ENCODE measurements at places on chromosomes 16 and 17. TPM values are rescaled to one million over a fixed set of nuclear protein-coding genes. Genes with fewer than 3 reads are reported as not detected.
A peak's percentile ranks its signal among the peaks of the same experiment; 100 is the strongest.

DNA sequence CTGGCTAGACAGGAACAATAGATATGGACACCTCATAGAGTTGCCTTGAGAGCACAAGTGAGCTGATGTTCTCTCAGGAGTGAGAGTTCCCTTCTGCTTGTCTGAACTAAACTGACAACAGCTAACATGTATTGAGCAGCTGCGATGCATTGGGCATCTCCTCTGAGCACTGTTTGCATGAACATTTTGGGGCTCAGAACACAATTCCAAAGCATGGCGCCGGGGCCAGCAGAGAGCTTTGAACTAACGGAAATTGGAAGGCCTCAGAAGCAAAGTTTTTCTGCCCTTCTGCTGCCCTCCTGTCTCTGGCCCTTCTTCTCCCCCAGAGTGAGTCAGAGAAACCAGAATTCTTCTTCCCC lies 38.1 kb downstream of the TRPV2 start:
- DNase-seq, result no peak
- no peaks in the 10 kb centered on the region for H3K4me1 ChIP-seq

DNA sequence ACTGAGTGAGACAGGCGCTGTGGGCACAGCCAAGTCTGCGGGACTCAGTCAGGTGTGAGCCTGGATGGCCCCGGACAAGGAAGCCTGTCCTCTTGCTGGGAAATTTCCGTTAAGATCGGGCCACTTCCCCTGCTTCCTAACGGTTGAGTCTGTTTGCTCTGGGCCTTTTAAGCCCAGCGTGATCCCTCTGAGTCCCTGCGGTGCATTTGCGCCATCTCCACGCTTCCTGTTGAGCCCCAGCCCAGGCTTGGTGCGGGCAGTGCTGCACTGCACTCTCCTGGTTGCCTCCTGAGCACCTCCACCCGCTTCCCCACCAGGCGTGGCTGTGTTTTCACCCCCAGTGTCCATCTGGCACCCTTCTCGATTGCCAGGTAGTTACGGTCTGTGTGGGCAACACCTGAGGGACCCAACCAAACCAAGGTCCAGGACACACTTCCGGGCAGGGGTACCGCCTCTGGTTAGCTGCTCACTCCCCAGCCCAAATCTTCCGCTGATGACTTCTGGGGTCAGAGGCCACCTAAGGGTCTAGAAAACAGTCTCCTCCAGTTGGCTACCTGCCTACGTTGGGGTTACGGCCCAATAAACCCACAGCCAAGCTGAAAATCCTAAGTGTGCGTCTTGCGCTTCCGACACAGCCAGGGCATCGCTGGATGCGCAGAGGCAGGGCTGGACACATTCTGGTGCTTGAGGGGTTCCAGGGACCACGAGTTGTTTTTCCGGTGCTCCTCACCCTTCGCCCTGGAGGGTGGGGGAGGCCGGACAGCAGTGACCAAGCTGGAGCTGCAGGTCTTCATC lies 1.4 kb upstream of the SLC25A10 start:
- no peak overlapping the region for H3K27ac ChIP-seq
- peak; percentile 33 for DNase-seq
- no peaks in the 10 kb centered on the region for H3K27me3 ChIP-seq
- H3K36me3 ChIP-seq, result no peaks in the 10 kb centered on the region
- H3K4me3 ChIP-seq, result no peak overlapping the region

DNA sequence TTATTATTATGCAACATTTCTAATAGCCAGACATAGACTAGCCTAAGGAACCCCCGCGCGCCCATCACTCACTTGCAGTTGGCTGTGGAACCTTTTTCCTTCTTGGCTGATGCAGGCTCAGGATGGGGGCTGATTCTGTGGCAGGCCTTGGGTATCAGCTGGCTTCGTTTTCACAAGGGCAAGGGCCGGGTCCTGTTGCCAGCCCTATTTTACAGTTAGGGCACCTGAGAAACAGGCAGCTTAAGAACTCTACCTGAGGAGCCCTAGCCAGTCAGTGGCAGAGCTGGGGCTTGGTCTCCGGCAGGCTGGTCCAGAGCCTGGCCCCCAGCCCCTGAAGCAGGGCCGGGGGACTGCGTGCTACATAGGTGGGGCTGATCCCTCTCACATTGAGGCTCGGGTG lies 28.7 kb downstream of the ADGRG5 start:
- H3K27ac ChIP-seq, result no peak overlapping the region
- DNase-seq, result no peak
- no peaks in the 10 kb centered on the region for H3K36me3 ChIP-seq
- H3K27me3 ChIP-seq, result no peaks in the 10 kb centered on the region
- H3K4me1 ChIP-seq, result no peaks in the 10 kb centered on the region
- H3K4me3 ChIP-seq, result no peak overlapping the region

DNA sequence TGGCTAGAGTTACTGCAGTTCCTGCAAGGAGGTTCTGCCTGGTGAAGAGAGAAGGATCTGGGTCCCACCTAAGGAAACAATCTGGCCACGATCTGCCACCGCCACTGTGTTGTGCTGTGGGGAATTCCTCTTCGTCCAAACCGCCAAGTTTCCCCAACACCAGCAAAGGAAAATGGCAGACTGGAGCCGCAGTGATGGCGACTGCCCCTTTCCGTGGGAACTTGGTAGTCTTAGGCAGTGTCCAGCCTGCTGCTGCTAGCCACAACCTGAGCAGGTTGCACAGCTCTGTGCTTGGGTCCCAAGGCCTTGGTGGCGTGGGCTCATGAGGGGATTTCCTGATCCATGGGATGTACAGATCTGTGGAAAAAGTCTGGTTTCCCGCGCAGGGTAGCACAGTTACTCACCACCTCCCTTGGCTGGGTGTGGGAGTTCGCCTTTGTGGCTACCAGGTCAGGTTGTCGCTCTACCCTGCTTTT lies 28.6 kb downstream of the NFATC3 start:
- no peak for DNase-seq
- H3K27ac ChIP-seq, result no peak overlapping the region
- H3K36me3 ChIP-seq, result no peaks in the 10 kb centered on the region
- H3K27me3 ChIP-seq, result no peaks in the 10 kb centered on the region

DNA sequence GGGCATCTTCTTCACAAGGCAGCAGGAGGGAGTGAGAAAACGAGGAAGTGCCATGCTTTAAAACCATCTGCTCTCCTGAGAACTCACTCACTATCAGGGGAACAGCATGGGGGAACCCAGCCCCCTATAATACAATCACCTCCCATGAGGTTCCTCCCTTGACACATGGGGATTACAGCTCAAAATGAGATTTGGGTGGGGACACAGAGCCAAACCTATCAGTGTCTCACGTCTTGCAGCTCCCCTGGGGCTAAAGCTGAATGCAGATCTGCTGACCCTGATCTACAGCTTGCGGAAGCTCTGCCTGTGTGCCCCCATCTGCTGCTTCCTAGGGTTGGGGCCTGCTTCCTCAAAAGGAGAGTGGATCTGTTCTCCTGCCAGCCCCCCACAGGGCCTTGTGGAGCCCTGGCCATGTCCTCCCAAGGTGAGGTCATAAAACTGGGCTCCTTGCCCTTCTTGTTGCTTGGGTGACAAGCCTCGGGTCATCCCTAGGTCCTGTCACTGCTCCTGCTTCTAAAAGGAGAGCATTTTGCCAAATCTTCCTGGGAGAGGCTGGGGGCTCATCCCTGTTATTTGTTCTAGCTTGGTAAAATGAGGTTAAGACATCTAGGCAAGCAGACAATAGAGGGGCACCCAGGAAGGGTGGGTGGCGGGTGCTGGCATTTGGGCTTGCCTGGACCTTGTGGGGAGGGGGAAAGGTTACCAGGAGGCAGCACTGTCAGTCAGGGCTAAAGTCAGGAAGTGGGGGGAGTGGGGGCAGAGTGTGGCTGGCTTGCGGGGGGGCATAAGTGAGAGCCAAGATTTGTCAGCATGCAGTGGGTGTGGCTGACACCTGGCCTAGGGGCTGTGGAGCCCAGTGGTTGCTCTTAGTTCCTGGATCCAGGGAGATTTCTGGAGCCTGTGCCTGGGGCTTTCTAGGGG lies 16.0 kb downstream of the KRT33A start:
- H3K27me3 ChIP-seq, result no peaks in the 10 kb centered on the region
- no peak overlapping the region for H3K4me3 ChIP-seq
- no peaks in the 10 kb centered on the region for H3K4me1 ChIP-seq
- no peaks in the 10 kb centered on the region for H3K36me3 ChIP-seq
- no peak overlapping the region for H3K27ac ChIP-seq
- no peak for DNase-seq

- no peaks in the 10 kb centered on the region for H3K27me3 ChIP-seq
- DNase-seq, result no peak
- no peak overlapping the region for H3K4me3 ChIP-seq
- H3K36me3 ChIP-seq, result no peaks in the 10 kb centered on the region
- no peaks in the 10 kb centered on the region for H3K4me1 ChIP-seq
- H3K27ac ChIP-seq, result no peak overlapping the region
Measured at GRCh38 chr17:57614742-57615141, 130.4 kb downstream of the CCDC182 start.

- DNase-seq, result no peak
- no peaks in the 10 kb centered on the region for H3K36me3 ChIP-seq
- no peaks in the 10 kb centered on the region for H3K4me1 ChIP-seq
- no peaks in the 10 kb centered on the region for H3K27me3 ChIP-seq
Measured at GRCh38 chr16:68147444-68147843, 62.3 kb downstream of the NFATC3 start.

DNA sequence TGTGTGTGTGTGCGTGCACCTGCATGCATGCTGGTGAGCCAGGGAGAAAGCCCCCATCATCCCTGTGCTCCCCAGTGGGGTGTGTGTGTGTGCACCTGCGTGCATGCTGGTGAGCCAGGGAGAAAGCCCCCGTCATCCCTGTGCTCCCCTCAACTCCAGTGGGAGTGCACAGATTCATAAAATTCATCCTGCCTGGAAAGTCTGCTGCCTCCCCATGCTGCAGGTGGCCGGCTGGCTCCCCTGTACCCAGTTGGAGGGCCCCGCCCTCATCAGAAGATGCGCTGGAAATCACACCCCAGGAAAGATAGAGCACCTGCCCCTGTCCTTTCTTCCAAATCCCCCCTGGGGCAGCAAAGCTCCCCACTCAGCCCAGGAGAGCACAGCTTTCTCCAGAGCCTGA lies 84.8 kb upstream of the DOC2B start:
- no peaks in the 10 kb centered on the region for H3K4me1 ChIP-seq
- no peak overlapping the region for H3K4me3 ChIP-seq
- no peak for DNase-seq
- H3K27ac ChIP-seq, result no peak overlapping the region
- H3K36me3 ChIP-seq, result no peaks in the 10 kb centered on the region

DNA sequence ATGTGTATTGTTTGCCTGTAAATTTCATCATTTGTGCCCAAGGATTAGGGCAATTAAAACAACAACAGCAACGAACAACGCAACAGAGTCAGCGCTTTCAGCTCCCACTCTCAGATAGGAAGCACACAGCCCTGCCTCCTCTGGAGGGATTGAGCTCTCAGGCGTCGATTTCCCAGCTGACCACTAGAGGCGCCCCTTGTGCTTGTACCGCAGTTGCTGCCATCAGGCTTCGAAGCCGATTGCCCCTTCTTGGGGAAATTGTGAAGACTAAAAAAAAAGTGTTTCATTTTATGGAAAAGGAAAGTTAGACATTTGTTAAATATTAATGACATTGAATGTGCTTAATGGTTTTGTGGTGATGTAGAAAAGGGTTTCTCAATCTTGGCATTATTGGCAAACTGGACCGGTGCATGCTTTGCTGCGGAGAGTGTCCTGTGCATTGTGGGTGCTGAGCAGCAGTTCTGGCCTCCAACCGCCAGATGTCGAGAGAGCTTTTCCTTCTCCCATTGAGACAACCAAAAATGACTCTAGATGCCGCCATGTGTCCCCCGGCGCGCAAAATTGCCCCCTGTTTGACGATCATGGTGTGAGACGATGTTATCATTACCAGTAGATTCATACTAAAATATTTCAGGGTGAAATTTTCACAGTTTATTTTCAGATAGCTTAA lies 650.4 kb upstream of the RBFOX1 start:
- DNase-seq, result no peak
- H3K36me3 ChIP-seq, result no peaks in the 10 kb centered on the region
- no peaks in the 10 kb centered on the region for H3K27me3 ChIP-seq
- no peaks in the 10 kb centered on the region for H3K4me1 ChIP-seq
- no peak overlapping the region for H3K4me3 ChIP-seq

GRCh38 chr17:27824745-27825144 lies 24.4 kb upstream of the NOS2 start:
- no peak overlapping the region for H3K4me3 ChIP-seq
- no peaks in the 10 kb centered on the region for H3K27me3 ChIP-seq

GRCh38 chr16:86424985-86425384 lies 85.3 kb upstream of the FOXF1 start:
- DNase-seq, result no peak
- H3K27ac ChIP-seq, result no peak overlapping the region
- H3K4me1 ChIP-seq, result no peaks in the 10 kb centered on the region
- H3K27me3 ChIP-seq, result no peaks in the 10 kb centered on the region

- no peaks in the 10 kb centered on the region for H3K36me3 ChIP-seq
- H3K27me3 ChIP-seq, result no peaks in the 10 kb centered on the region
- peaks cover 3% of the 10 kb centered on the region for H3K4me1 ChIP-seq
- peak within 1 kb of the TSS; percentile 19 for H3K4me3 ChIP-seq
- DNase-seq, result peak; percentile 65
Measured at GRCh38 chr16:21277927-21278706, at the start of gene CRYM. CRYM (minus strand) TSS chr16:21278290; CDS start chr16:21278251, 39 bp downstream.

DNA sequence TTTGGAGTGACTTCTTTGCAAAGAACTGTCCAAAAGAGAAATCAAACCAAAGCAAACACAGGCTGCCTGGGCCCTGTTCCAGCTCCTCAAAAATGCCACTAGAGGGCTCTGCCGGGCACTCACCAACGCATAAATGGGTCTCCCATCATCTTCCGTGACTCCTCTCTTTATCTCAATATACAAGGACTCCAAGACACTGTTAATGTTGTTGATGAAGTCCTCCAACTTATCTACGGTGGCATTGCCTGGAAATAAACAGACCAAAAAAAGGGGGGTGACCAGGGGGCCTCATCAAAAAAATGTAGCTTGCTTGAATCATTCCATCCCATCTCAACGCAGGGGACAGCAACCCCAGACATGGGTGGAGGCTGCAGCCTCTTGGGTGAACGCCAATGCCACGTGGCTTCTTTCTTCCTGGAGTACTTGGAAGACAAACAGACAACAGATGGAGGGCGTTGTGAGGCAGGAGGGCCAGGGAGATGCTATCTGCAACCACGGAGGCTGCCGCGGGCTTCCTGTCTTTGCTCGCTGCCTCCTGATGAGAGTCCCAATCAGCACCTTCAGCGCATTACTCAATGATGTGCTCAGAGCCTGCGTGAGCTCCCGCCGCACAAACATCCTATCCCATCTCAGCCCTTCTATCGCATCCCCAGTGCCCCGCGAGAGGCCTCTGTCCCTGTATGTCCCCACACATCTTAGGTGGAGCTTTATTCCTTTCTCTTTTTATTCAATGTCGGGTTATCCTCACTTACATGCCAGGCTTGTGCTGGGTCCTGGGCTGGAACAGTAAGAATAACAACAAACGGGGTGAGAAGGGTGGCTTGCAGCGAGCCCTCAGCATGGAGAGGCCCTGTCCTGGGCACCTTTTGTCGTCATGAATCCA lies 32.0 kb downstream of the KDM8 start:
- H3K27me3 ChIP-seq, result no peaks in the 10 kb centered on the region
- peak overlapping the region; percentile 62 for H3K27ac ChIP-seq
- peak; percentile 85 for DNase-seq
- H3K36me3 ChIP-seq, result no peaks in the 10 kb centered on the region
- H3K4me1 ChIP-seq, result peaks cover 7% of the 10 kb centered on the region
- H3K4me3 ChIP-seq, result no peak overlapping the region

GRCh38 chr17:75130632-75131277 lies 787 bp downstream of the NT5C start:
- peak overlapping the region; percentile 74 for H3K4me3 ChIP-seq
- peak overlapping the region; percentile 92 for H3K27ac ChIP-seq
- H3K4me1 ChIP-seq, result no peaks in the 10 kb centered on the region
- DNase-seq, result peak; percentile 73

The KRTAP4-4 gene
- total RNA-seq, result not detected

The KRTAP4-6 gene
- not detected for total RNA-seq

The DRC3 gene
- 7.8 TPM for total RNA-seq

The TCAP gene
- total RNA-seq, result 1.6 TPM

The TBC1D26 gene
- total RNA-seq, result not detected

Measured in ovary (tissue), 10 donors.